ENCODE measurements at places on chromosomes 7 and 10.

GRCh38 chr10:31823358-31823757, 105.3 kb downstream of the ARHGAP12 start:
- no peak for DNase-seq

- DNase-seq = no peak
These were observed 13.2 kb downstream of the OSBPL3 start for GRCh38 chr7:24966802-24967201.

DNA sequence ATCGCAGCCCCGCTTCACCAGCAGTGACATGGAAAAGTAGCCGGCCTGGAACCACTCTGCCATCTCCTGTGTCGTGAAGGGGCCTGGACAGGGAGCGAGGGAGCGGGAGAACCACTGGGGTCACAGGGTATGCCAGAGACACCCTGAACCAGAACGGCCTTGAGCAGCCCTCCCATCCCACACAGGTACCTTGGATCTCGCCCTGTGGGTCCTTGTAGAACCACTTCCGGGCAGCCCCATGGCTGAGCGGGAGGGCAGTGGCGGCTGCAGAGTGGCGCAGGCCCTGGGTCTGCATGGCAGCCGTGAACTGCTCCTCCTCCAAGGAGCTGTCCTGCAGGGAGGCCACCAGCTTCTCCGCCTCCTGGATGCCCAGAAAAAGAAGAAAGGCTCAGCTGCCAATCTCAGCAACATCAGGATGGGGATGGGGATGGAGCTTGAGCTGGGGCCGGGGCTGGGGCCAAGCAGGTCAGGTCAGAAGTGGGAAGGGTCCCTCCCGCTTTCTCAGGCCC, 9.5 kb downstream of the GIGYF1 start:
- DNase-seq = no peak

- no peak for DNase-seq
These were observed 739 bp upstream of the CCDC186 start for GRCh38 chr10:114174695-114175188.

DNA sequence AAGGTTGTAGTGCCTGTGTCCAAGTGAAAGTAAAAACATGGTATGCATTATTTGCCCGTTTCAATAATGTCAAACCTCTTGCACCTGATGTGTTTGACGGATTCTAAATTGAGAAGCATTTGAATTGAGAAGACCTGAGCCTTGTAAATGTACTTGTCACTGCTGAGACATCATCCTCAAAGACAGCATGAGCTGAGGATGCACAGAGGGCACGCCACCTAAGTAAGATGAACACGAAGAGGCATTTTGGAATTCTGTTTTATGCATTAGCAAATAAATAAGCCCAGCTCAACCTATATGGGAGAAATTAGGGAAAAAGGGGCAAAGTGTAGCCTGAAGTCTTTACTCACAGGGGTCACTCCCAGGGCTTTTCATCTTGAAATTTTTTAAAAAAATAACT, 73.8 kb upstream of the SORCS1 start:
- no peak for DNase-seq

DNA sequence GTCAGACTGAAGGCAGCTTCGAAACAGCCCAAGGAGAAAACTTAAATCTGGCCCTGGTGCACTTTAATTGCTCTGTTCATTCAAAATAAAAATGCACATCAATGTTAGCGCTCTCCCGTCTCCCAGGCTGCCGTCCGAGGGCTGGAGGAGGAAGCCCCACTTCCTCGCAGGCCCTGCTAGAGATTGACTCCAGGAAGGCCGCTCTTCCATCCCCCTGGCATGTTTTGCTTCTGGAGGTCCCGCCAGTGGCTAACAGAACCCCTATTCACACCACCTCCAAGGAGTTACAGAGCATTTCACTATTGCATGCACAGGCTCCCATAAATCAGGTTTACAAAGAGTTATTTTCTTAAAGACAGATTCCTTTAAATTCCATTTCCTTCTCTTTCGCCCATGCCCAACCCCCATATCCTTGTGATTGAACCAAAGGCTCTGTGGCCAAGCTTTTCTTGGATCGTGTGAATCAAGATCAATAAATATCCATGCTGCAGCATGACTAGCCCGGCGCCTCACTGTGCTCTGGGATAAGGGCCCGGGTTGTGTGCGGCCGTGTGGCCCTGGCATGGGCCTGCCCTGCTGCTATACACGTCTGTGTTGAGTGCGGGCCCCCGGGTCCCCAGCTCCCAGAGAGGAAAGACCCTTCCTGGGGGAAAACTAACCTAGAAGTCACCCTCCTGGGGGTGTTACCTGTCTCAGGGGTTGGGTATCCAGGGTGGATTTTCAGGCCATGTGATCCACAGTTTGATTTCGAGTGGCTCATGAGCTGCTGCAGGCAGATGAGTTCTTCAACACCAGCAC, 118.7 kb upstream of the GDF10 start:
- no peak for DNase-seq
